ENCODE measurements at places on chromosomes 2 and 18. TPM values are rescaled to one million over a fixed set of nuclear protein-coding genes. Genes with fewer than 3 reads are reported as not detected.

Gene PTPRN
- total RNA-seq: 0.30 TPM

Gene CFAP53
- 1.8 TPM for total RNA-seq

Gene REG1B
- 5.2 TPM for total RNA-seq

Gene IL36A
- not detected for total RNA-seq

Gene HAT1
- 30.0 TPM for total RNA-seq

Gene WDFY1
- total RNA-seq: 32.6 TPM

Gene LYPD6B
- 6.7 TPM for total RNA-seq

All from upper lobe of left lung (tissue), 6 donors.